Stimulated activated memory B cell treated with anti-CD40 and anti-IgM and Interleukin-4, amounts not matched to agents 10 μg/mL and 1 μg/mL and 100 μg/mL, for 72 hours (primary cell): ENCODE measurements at places on chromosomes 12 and 14.

DNA sequence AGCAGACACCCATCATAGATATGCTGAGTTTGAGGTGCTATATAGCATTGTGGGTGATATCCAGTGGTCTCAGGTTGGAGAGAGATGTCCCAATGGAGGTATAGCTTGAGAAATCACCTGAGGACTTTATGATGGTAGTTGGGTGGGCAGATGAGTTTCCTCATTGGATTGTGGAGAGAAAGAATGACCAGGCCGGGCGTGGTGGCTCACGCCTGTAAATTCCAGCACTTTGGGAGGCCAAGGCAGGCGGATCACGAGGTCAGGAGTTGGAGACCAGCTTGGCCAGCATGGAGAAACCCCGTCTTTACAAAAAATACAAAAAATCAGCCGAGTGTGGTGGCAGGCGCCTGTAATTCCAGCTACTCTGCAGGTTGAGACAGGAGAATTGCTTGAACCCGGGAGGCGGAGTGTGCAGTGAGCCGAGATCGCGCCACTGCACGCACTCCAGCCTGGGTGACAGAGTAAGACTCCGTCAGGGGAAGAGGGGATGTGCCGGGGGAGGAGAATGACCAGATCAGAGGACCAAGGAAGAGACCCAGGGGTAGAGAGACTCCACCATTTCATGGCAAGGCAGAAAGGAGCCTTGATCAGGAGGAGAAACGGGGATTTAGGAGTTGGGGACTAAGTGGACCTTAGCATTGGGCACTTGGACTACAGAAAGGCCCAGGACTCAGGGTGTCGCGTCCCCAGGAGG lies 757 bp upstream of the PCK2 start:
- ATAC-seq = no peak

GRCh38 chr12:47711448-47711847 lies 5.6 kb upstream of the RPAP3 start:
- no peak for ATAC-seq

DNA sequence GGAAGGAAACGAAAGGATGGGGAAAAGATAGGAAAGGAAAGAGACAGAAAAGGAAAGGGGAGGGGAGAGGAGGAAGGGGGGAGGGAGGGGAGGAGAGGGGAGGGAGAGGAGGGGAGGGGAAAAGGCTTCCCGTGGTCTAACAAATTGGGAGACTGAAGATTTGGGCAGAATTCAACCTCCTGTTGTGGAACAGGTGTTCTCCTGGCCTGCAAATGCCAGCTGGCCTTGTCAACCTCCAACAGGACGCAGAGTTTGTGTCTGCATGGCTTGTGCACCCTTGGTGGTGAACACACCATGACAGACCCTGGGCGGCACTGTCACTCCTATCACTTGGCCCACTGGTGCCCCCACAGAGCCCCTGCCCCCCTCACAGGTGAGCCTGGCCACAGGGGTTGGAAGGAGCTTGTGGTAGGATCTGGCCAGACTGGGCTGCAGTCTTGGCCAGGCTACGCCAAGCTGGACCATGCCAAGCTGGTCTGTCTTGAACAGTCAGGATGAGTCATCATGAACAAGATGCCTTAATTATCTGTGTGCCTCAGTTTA lies 321.6 kb downstream of the BCL11B start:
- no peak for ATAC-seq

GRCh38 chr12:126384026-126384564 lies 1318.9 kb downstream of the AACS start:
- ATAC-seq = no peak

DNA sequence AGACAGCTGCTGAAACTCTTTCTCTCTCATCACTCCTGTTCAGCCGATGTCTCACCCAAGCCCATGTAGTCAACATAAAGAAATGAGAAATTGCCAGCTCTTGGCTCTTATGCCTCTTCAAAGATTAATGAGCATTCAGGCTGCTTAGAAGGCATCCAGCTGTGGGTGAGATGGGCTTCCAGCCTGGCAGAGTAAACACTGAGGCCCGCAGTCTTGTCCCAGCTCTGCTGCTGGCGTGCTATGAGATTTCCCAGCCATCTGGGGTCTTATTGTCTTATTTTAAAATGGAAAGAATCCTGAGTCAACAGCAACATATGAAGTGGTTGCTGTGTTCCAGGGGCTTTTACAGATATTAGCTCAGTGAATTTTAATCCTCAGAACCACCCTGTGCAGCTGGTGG lies 12.6 kb downstream of the RXYLT1 start:
- no peak for ATAC-seq

- ATAC-seq = no peak
Observed at GRCh38 chr12:108800591-108800990, 56.8 kb downstream of the SSH1 start.

DNA sequence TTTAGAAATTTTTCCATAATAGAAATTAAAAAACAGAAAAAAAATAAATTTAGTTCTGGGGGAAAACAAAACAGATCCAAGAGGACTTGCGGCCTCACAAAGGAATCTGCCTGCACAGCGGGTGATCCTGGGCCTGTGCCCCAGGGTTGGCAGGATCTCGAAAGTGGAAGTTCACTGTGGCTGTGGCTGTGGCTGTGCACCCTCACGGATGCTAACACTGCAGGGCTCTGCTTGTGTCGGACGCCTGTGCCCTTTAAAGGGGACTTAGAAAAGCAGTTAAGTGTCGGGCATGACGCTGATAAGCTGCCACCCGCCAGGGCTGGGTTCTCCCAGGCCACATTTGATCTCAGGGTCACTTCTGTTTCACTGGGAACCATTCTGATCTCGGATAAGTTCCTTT lies 209.1 kb downstream of the TTC7B start:
- no peak for ATAC-seq

DNA sequence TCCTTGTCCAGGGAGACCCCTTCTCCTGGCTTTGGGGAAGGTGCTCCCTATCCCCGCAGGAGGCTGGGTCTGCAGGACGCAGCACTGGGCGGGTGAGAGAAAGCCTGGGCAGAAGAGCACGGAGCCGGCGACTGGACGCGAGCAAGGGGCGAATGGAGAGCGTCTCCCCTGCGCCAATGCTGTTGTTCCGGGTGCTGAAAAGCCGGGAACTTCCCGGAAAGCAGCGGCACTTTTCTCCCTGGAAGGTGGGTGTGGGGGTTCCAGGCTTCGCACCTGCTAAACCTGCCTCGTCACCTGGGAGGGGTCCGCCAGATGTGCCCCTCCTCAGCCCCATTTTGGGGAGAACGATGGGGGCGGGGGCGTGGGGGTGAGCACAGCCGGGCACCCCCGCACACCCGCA lies 417.1 kb upstream of the TMTC1 start:
- no peak for ATAC-seq

DNA sequence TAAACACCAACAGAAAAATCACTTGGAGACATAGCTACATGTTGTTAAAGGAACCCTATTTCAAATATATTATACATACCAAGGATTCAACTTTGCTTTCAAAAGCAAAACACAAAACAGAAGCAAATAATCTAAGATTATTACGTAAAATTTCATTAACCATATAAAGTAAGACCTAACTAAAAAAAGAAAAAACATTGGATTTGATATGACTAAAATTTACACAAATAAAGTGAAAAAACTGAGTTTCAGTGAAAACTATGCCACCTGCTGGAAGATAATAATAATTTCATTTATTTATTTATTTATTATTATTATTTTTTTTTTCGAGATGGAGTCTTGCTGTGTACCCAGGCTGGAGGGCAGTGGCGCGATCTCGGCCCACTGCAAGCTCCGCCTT lies 45.2 kb downstream of the WDHD1 start:
- ATAC-seq = no peak

- ATAC-seq = no peak
Observed at GRCh38 chr12:51320311-51320694, 3.7 kb downstream of the BIN2 start.

DNA sequence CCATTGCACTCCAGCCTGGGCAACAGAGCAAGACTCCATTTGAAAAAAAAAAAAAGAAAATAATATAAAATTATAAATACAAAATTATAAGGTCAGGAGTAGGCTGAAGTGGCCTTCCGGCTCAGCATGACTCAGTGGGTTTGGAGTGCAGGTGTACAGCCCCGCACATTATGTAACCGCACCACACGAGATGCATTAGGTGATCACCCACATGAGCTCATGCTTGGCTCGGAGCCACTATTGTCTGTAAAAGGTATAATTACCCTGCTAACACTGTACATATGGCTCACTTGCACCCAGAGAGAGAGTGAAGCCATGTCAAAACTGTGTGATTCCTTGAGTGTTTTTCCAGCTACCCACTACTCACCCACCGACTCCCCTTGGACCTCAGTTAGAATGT lies 557.0 kb downstream of the SLC6A15 start:
- no peak for ATAC-seq

GRCh38 chr14:61861320-61861865 lies 99.2 kb downstream of the SNAPC1 start:
- ATAC-seq = no peak

- no peak for ATAC-seq
Observed at GRCh38 chr14:71680736-71681387, 251.4 kb upstream of the RGS6 start.

DNA sequence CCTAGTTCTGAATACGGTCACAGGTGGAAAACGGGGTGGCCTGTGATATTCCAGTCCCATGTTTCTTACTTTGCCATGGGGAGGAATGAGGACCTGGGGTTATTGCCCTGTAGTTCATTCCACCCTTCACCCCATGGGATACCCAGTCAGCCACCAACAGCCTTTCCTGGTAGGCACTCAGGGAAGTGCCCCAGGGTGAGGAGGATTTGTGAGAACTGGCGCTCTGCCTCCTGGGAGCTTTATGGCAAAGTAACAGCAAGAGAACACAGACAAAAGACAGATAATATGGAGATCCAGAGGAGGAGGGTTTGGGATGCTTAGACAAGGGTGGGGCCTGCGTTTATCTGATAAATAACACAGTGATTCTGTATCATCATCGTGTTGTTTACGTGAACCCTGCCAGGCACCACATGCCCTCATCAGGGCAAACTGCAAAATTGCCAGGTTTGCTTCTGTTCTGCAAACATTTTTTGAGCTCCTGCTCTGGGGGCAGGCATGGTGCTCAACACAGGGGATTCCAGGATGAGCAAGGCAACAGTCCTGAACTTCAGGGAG lies 223.5 kb downstream of the SLC41A2 start:
- no peak for ATAC-seq

GRCh38 chr12:54945082-54945481 lies 39.5 kb downstream of the TESPA1 start:
- no peak for ATAC-seq

DNA sequence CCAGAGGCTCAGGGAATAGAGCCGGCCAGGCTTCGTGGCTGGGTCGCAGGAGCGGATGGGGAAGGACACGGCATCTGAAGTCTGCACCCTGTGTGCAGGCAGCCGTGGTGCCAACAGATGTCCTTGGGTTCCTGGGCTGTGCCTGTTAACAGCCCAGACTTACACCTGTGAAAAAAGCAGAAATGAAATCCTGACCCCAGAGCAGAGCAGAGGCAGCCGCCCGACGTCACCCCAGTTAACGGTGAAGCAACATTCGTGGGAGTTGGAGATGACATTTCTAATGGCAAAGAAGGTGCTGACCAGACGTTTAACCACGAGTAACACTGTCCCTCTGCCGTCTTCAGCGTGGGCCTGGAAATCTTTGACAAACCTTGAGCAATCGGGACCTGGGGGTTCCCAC lies 200.3 kb upstream of the DIO3 start:
- peak; percentile 75 for ATAC-seq

DNA sequence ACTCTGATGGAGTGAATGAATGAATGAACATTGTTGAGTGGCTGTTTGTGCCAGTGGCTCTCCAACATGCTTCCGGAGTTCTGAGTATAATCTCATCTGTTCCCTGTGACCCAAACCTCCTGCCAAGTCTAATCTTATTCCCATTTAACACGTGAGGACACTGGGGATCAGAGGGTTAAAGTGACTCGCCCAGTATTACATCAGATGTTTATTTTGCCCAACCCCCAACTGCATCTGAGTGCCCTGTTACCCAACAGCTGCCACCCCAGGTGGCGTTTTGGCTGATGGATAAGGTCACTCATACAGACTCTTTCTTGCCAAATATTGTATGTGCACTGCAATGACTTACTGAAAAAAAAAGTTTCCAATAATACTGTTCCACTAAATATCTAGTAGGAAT lies 210.9 kb downstream of the EXOC5 start:
- ATAC-seq = no peak

DNA sequence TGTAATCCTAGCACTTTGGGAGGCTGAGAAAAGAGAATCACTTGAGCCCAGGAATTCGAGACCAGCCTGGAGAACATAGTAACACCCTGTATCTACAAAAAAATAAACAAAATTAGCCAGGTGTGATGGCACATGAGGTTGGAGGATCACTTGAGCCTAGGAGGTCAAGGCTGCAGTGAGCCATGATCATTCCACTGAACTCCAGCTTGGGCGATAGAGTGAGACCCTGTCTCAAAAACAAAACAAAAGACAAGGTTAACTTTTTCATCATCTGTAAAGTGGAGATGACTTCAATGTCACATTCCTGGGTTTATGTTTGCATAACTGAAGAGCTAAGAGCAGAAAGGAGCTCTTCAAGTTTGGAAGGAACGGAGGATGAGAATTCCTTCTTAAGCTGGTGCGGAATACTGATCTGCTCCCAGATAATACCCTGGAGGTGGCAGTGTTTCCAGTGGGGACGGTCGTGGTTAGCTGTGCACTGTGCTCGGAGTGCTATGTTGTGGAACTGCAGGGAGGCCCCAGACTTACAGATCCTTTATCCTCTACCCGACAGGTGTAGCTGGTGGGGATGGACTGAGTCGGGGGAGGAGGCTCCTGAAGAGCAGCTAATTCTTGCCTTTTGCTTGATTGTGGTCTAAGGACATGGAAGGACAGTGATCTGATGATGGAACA lies 22.5 kb upstream of the BICD1 start:
- no peak for ATAC-seq

DNA sequence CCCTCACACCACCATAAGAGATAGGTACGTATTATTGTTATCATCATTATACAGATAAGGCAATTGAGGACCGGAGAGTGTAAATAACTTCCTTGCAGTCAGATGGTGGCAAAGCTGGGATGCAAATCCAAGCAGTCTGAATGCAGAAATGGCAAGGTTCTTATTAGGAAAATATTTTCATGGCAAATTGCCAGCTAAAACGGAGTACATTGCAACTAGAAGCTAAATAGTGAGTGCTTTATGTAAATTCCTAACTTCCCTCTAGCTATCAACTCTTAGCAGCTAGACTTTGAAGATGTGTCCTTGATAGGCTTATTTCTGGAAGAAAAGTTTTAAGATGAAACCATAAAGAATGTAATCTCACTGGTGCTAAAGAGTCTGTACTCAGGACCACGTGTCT lies 323.9 kb upstream of the DIO2 start:
- ATAC-seq = no peak

- ATAC-seq = peak; percentile 51
Observed at GRCh38 chr12:94948232-94948810, 55.2 kb downstream of the NDUFA12 start.

GRCh38 chr12:48979602-48980388 lies 1.7 kb downstream of the WNT1 start:
- ATAC-seq = no peak
